ENCODE measurements at places on chromosomes 1 and 21.

DNA sequence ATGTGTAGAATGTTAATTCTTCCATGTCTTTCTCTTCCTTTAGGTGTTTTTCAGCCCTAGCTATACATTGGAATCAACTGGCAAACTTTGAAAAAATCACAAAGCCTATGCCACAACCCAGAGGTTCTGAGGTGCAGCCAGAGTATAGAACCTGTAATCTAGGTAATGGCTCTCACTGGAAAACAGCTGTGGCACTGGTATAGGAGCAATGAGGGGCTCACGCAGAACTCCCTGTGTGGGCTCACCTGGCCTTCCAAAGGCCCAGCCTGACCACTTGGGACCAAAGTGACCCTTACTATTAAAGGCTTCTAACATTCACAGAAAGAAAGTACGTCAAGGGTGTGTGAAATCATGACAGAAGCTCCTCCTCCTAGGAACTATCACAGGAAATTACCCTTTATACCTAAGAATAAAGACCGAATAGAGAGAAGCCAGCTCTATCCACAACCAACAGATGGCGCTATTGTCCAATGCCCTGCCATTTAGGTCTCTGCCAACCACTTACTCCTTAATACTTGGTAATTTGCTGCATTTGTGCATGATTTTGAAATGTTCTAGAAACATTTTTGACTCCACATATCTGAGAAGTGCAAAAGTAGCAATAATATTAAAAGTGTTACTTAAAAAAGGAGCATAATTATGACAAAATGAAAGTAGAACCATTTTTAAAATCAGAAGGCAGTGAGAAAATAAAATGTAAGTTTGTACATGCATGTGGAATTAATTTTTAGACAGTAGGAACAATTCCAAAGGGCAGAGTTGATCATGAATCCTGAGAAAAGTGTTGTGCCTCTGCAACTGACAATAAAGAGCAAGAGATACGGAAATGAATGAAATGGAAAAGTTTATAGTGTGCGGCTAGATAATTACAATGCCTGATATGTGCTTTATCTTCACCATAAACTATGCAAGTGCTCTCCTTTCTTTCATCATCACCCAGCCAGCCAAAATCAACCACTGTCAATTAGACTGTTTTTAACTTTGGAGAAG, 93.1 kb upstream of the HAO2 start:
- DNase-seq = peak; percentile 44

DNA sequence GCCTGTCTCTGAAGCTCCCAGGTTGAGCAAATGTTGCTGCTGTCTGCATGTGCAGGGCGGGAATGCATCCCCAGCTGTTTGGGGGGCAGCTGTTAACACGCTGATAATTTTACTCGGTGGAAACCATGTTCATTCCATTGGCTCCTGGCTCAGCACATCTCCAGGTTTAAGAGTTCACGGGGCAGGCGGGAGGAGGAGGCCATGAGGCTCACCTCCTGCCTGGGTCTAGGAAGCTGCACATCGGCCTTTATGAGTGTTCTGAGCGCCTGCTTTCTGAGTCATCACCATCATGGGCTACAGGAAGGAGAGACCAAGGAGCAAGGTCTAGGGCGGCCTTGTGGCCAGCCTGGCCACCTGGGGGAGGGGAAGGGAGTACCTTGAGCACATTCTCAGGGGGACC, 29.7 kb downstream of the AJAP1 start:
- no peak for DNase-seq

GRCh38 chr1:56472860-56473259, 106.5 kb downstream of the PLPP3 start:
- no peak for DNase-seq

- no peak for DNase-seq
These were observed 232.9 kb upstream of the SGIP1 start for GRCh38 chr1:66300972-66301451.

DNA sequence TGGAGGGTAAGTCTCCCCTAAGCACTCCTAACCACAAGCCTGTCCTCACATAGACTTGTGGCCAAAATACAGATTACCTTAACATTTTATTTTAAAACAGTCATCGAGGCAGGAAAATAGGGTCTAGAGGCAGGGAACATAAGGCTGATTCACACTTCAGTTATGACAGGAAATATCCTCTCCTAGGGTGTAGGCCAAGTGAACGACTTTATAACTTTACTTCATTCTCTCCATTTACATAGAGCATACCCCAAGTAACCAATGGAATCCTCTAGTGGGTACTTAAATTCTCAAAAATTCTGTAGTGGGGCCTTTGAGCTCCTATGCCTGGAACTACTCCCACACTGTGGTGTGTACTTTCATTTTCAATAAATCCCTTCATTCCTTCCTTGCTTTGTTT, 113.0 kb downstream of the WDR3 start:
- no peak for DNase-seq
